H1 (cell line): ENCODE measurements at places on chromosomes 3 and 15.

DNA sequence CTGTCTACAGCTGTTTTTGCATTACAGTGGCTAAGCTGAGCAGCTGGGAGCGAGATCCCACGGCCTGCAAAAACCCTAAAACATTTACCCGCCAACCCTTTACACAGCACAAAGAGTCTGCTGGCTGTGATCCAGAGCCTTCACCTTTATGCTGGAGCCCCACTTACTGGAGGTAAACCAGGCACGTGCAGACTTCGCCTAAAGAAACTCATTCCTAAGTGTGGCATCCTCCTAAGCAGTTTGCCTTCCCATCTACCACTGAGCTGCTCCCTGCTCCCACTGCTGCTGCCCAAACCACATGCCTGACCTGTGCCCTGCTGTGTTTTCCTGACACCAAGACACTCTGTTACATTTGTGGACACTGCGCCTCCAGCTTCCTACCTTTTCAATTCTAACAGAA is 53.0 kb downstream of the CHSY1 start:
- DNase-seq, result no peak

GRCh38 chr3:46668591-46668990 is 24.9 kb downstream of the ALS2CL start:
- DNase-seq, result no peak

- DNase-seq, result no peak
Observed at GRCh38 chr3:143387425-143387824, 267.9 kb downstream of the CHST2 start.

- no peak for DNase-seq
Observed at GRCh38 chr3:30146978-30147377, 459.4 kb upstream of the TGFBR2 start.

- DNase-seq, result no peak
Observed at GRCh38 chr3:71244826-71245488, 338.6 kb downstream of the FOXP1 start.

DNA sequence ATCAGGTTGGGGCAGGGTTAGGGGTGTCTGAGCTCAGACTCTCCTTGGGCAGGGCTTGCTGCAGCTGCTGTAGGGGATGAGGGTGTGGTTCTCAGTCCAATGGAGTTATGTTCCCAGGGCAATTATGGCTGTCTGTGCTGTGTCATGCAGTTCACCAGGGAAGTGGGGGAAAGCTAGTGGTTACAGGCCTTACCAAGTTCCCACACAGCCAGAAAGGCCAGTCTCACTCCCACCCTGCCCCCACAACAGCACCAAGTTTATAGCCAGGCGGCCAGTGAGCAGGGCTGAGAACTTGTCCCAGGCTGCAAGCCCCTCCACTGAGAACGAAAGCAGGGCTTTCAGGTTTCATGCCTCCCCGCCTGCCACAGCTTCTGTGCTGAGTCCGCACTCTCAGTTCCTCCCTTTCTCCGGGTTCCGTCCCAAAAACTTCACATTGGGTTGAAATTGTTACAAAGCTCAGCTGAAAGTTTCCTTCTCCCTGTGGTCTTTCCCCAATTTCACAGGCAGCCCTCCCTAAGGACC is 19.6 kb upstream of the CPOX start:
- no peak for DNase-seq

DNA sequence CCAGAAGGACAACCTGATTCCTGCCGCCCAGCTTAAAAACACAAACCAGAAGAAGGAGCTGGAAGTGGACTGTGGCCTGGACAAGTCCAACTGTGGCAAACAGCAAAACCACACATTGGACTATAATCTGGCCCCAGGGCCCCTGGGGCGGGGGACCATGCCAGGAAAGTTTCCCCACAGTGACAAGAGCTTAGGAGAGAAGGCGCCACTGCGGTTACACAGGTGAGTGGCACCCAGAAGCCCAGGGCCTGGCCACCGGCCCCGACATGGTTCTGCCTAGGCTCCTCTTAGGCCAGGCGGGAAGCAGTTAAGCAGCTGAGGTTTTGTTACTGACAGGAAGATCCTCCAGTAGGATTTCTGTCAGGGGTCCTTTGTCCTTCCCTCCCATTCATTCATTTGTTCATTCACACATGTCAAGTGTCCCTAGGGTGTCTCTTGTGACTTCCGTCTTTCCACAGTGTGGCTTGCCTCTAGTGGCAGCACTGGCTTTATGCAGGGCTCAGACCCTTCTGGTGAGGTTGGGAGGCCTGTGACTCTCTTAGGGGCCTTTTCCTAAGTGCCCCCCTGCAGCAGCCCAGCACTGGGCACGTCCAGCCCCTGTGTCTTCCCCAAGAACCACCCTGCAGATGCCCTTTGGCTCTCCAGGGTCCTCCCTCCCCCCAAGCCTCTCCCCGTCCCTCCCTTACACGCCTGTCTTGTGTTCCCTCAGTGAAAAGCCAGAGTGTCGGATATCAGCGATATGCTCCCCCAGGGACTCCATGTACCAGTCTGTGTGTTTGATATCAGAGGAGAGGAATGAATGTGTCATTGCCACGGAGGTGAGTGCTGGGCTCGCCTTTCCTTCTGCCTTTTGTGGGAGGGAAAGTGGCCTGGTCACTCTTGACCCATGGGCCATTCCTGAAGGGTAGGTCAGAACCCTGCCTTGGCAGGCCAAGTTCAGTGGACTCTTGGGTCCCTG is 7.8 kb downstream of the DLL4 start:
- DNase-seq, result no peak

- no peak for DNase-seq
Observed at GRCh38 chr3:87696124-87697013, 362.4 kb downstream of the CGGBP1 start.

DNA sequence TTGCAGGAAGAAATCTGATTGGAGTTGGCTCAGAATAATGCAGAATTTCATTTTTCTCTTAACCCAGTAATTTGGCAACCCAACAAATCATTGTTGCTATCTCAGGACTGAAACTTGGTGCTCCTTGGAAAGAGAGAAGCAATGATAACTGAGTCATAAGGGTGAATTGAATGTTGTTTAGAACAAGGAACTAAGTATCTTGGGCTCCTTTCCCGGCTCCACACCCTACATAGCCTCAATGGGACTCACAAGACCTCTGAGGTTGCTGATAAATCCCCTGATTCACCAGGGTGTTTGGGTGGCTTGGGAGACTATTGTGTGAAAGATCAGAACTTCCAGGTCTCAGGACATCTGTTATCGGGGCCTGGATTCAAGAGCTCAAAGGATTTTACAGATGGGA is 7.8 kb upstream of the RAB8B start:
- DNase-seq, result no peak
